Uterus (tissue), 4 donors: ENCODE measurements at places on chromosomes 11 and 22. TPM values are rescaled to one million over a fixed set of nuclear protein-coding genes. Genes with fewer than 3 reads are reported as not detected.
A peak's percentile ranks its signal among the peaks of the same experiment; 100 is the strongest.

DNA sequence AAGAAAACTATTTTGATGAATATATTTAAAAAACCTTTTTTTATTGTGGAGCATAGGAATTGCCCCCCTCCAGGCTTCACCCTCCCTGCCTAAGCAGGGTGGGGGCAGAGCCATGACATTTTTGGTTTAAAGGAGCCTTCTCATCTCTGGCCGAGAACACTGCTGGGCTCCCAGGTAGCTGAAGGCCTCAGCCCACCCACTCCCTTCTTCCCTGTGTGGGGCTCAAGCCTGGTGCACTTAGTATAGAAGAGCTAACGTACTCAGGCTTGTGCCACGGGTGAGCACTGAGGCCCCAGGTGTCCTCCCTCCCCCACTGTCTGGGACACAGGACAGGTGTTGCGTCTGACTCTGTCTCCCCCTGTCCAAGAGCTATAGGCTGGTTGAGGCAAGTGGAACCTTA is 2.2 kb upstream of the IL18BP start:
- no peak for DNase-seq

DNA sequence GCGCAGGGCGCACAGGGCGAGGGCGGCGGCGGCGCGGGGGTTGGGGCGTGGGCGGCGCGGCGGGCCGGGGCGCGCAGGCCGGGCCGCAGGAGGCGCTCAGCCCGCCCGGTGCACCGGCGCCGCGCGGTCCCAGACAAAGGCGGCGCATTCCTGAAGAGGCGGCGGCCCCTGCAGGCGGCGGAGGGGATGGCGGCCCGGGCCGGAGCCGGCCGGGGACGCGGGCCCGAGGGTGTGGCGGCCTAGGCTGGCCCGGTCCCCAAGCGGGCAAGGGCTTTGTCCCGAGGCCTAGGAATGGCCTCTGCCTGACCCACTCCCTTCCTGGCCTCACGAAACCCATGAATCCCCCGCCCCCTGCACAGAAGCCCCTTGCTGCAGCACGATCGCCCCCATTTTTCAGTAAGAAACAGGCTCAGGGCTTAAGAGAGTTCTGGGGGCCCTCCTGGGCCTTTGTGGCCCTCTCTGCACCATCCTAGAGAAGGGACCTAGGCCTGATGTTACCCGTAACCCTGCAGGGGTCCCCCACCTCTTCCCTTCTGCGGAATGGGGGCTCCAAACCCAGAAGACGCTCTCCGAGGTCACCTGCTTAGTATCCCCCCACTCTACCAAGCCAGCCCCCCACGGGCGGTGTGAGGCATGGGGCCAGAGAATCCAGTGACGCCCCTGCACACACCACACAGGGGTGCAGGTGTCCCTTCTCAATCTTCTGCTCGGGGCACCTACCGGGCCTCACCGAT is at the start of gene RTN4R:
RTN4R (minus strand) TSS at position 40 of the 734 bp plus-strand sequence. CDS start 226 bp downstream, outside the sequence.
- peak; percentile 68 for DNase-seq

Gene RPL3
- total RNA-seq, result 2,271 TPM

GRCh38 chr22:17562906-17563870 is at the start of gene SLC25A18:
Gene SLC25A18, plus strand, starts transcription at chr22:17563498. Its CDS starts 16,447 bp downstream, at chr22:17579945.
- DNase-seq, result peak; percentile 70

DNA sequence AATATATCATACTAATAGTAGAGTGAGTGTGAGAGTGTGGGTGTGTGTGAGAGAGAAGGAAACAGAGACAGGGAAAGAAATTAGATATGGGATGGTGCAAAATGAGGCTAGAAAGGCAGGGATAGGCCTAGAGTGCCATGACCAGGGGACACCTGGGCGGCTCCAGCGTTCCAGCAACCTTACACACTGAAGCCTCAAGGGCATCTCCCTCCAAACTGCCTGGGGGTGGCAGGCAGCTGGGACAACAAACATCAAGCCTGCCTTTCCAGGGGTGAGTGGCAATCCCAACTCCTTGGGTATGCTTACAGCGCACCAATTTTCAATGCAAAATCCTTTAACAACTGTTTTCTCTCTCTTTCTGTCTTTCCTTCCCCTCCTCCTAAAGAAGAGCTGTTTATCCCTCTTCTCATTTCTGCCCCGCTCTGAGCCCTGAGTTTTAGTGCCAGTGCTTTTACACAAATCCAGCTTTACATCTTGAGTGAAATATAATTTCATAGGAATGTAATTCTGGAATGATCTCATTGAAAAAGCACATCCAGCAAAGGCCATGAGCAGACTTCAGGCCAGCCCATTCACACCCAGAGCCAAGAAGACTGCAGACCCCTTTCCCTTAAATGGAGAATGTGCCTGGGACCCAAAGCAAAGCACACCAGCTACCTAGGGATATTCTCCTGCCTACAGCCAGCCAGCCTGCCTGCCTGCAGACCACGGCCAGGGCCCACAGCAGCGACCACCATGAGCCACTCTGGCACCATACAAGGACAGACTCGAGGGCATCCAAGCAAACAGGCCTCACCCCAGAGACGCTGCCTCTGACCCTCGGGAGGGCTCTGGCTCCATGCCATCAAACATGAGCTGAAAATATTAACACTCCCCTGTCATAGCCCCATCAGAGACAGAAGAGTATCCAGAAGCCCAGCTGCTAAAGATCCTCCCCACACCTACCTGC is 90.3 kb downstream of the RPL27A start:
- DNase-seq, result peak; percentile 35

Gene SCGB1C1
- not detected for total RNA-seq

- peak; percentile 31 for DNase-seq
Measured at GRCh38 chr22:31211482-31211861, 626 bp upstream of the LIMK2 start.

DNA sequence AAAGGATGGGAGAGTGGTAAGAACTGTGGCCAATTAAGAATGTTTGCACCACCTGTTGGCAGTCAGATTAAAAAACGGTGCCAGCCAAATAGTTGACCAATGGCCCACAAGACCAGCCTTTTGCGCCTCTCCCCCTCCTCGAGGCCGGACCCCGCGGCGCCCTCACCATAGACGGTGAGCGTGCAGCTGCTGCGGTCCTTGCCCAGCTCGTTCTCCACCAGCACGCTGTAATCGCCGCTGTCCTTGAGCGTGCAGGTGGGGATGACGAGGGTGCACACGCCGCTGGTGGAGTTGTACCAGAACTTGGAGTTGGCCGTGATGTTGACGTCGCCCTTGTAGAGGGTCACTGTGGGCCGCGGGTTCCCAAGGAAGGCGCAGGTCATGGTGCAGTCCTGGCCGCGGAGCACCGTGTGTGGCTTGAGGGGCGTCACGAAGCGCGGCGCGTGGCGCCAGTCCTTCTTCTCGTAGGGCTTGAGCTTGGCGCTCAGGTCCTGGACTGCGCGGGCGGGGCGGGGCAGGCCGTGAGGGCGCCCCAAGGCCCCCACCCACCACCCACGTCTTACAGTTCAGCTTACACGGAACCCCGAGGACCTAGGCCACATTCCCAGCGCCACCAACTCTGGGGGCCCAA is 7.2 kb downstream of the TMEM86A start:
- DNase-seq, result peak; percentile 39

GRCh38 chr22:35634943-35635540 is 13.2 kb upstream of the APOL6 start:
- DNase-seq, result no peak

- DNase-seq, result no peak
Measured at GRCh38 chr11:73409431-73409830, 33.2 kb downstream of the RELT start.

DNA sequence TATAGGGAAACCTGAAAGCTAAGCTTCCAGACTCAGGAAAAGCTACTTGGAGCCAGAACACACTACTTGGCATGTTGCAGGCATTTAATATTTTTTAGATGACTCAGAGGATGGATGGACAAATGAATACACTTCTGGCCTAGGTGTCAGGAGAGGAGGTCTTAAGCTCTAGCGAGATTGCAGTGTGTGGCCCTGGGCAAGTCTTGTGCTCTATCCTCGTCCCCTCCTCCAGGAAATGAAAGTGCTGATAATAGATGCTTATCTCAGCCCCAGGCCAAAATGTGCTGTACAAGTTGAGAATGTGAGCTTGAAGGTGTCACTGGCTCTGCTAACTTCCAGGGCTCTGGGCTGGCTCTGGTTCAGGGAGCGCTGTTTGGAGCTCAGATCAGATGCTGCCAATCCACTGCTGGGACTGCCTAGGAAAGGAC is 136.3 kb downstream of the PKNOX2 start:
- no peak for DNase-seq

DNA sequence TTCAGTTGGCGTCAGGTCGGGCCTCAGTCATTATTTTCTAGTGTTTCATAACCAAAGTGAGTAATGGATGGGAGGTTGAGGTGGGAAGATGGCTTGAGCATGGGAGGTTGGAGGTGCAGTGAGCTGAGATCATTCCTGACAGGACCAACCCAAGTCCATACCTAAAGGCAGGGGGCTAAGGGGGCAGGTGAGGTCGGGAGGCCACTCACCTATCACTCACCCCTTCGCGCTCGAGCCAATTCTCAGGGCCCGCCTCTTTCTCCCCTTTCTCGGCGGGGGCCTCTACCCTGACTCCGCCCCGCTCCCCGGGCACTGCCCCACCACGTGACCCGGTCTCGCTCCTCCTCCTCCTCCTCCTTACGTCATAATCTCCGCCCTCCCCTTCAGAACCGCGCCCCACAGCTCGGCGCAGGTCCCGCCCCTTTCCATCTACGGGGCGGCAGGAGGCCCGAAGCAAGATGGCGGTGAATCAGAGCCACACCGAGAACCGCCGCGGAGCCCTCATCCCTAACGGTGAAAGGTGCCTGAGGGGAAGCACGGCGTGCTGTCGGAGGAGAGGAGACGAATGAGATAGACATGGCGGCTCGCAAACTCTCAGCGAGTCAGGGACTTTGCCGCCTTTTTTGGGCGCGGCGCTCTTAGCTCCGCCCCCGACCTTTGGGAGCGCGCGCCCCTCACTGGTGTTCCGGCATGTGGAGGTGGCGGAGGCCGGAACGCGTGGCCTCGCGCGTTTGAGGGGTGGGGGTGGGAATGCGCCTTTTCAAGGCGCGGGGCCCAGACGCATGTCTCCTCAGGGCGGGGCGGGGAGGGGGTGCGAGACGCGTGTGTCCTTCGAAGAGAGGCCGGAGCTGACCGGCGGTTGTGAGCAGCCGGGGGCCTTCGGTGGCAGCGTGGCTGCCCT is at the start of gene WBP2NL:
WBP2NL (plus strand) TSS at position 428 of the 901 bp plus-strand sequence; CDS start at position 459, 31 bp downstream.
- DNase-seq, result peak; percentile 67

DNA sequence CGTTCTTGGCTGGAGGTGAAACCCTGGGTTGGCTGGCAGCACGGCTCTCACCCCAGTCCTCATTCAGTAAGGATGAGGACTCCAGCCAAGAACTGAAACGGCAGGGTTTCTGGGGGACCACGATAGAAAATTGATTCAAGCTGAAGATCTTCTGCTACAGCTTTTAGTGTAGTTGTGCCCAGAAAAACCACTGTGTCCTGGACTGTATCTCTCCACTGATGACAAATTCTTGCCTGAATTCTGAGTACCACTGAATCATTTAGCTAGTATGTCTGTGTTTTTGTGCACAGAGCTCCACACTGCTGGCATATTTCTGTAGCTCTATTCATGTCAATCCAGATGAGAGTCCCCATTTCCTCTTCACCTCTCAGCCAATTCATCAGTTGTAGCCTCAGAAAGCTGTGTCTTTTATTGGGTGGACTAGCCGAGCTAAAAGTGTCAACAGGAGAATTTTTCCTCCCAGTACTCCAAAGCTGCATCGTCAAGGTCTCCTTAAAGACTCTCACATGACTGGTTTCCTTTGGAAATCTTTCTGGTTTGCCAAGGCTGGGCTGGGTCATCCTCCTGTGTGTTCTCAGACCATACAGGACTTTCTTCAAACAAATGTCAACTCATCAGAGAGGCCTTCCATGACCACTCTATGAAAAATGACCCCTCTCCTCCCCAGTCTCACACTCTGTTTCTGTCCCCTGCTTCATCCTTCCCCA is 144.6 kb downstream of the LDLRAD3 start:
- no peak for DNase-seq

Gene DDI1
- total RNA-seq, result not detected

Gene LRRC56
- 1.7 TPM for total RNA-seq

Gene SLC22A12
- total RNA-seq, result not detected

DNA sequence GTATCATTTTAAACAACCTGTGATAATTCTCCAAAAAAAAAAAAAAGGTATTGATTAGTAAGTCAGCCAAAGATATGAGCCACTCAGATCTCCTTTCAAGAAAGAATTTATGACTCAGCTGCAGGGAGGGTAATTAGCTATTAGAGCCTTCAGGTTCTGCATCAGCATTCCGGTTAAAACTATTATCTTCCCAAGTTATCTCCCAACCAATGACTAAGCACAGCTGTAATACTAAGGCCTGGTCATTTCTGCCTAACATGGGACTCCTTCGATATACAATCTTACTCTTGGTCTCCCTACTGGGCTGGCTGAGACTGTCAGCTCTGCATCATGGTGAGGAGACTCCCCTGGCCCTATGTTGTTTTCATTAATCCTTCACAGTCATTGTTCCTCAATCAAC is 60.4 kb downstream of the SBF2 start:
- DNase-seq, result no peak

Gene GGTLC2
- not detected for total RNA-seq

- no peak for DNase-seq
Measured at GRCh38 chr11:27290261-27291050, 72.6 kb downstream of the CCDC34 start.

GRCh38 chr11:86511086-86511551 is 136.4 kb downstream of the CCDC81 start:
- no peak for DNase-seq

Gene MCAM
- 234 TPM for total RNA-seq

- no peak for DNase-seq
Measured at GRCh38 chr11:529728-530411, 5.5 kb downstream of the HRAS start.

DNA sequence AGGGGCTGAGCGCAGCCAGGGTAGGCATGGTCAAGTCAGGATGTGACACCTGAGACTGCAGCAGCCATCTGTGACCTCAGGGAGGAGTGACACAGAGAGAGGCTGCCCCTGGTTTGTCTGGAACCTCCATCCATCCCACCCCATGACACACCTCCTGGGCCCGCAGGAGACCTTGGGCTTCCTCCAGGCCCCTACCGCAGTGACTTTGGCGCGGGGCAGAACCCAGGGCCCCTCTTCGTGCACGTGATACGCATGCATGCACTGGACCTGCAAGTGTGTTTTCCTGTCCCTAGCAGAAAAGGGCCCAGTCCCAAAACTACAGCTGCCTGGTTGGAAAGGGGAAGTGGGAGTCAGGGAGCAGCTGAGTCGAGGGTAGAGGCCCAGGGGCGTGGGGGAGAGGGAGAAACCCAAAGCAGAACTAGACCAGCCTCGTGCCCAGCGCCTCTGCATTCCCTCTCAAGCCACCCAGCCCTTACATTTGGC is 7.9 kb upstream of the CYTH4 start:
- no peak for DNase-seq

- DNase-seq, result no peak
Measured at GRCh38 chr11:15662285-15662684, 547.6 kb downstream of the INSC start.

Gene MPZL2
- 191 TPM for total RNA-seq

GRCh38 chr11:26593691-26594090 is 21.6 kb upstream of the MUC15 start:
- no peak for DNase-seq

GRCh38 chr11:77698896-77699295 is 61.3 kb upstream of the CLNS1A start:
- no peak for DNase-seq

DNA sequence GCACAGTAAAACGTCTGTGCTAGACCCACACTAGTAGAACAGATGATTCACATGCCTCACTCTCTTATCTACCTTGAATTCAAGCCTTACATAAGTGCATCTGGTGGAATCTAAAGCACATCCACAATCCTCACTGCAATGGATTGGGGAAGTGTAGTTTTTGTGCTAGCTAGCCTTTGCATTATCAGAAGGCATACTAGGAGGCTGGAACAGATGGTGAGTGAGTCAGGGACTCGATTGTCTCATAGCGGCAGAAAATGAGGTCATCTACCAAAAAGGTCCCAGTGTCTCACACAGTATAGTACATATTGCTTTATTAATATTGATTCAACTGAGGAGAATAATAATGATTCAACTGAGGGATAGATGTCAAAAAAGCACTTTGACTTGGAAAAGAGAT is 9.3 kb downstream of the MSANTD4 start:
- no peak for DNase-seq
